ENCODE measurements at places on chromosomes 4 and X.

DNA sequence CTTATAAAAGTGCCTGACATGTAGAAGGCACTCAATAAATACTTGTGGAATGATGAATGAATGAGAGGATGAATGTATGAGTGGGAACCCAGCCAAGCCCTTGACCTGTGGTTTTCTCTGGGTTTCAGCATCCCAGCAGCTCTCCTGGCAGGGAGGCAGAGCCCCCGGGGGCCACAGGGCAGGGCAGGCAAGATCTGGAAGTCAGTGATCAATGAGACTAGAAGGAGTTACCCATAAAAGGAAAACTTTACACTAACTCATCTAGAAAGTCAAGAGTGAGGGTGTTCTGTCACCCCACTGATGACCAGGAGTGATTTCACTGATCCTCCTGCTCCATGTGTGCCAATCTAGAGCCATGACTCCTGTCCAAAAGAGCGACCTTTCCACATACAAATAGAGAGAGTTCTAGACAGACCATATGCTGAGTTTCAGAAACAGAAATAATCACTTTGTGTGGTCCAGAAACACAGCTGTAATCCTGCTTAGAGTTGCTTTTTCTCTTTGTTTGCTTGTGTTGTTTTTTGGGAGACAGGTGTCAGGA lies 37.4 kb downstream of the MGARP start:
- DNase-seq: no peak

DNA sequence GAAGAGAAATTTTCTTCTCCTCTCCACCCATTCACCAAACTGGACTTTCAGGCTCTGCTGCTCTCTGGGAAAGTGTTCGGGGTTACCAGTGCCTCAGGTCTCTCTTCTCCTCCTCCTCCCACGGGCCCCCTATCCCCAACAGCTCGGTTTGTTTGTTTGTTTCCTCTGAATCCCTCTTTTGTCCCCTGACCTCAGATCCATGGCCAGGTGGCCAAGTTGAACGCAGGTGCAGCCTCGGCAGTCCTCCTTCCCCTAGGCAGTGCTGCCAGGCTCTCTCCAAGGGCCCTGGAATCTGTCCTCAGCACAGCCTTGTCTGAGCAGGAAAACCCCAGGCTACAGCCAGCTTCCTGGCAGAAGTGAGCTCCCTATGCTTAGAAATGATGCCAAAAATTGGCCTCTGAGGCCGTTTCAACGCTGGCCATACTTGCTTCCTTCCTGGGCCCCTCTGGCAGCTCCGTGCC lies 60.0 kb downstream of the FHDC1 start:
- no peak for DNase-seq

DNA sequence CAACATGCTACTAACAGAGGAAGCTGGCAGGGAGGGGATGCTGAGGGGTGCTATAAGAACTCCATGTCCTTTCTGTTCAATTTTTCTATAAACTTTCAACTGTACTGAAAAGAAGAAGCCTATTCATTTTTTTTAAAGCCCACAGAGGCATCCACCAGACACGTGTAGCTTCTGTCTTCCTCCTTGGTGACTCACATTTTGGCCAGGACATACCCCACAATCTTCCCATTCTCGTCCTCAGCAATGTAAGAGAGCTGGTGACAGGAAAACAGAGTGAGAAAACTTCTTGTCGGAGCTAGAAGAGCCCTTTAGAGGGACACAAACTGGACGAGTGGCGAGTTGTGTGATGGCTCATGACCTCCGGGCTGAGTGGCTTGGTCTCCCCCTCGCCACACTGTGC lies 1.1 kb downstream of the NAA10 start:
- no peak for DNase-seq

DNA sequence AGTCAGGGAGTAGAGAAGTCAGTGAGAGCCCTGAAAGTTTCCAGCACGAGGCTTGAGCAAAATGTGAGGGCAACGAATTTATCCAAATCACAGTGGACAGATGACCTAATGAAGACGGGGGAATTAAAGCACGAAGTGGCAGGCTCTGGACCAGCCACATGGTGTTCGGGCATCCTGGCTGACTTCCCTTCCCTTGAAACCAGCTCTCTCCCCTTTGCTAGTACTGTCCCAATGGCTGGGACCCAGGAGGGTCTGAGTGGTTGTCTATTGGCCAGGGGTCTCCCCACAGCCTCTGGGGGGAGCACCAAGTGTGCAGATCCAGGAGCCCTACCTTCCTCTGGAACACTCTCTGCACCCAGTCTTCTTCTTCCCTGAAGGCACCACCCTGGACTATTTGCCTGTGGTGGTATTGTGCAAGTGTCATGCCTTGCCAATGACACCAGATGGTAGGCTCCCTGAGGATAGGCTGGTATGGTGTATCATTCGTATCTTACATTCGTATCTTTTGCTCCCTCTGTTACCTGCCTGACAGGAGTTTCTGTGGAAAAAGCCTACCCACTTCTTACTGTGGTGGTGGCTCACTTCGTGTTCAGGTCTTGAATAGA lies 2.1 kb downstream of the APLN start:
- DNase-seq: no peak

GRCh38 chrX:28225513-28225912 lies 244.3 kb upstream of the DCAF8L1 start:
- no peak for DNase-seq

GRCh38 chrX:20952180-20952579 lies 422.0 kb upstream of the CNKSR2 start:
- no peak for DNase-seq

- no peak for DNase-seq
Measured at GRCh38 chrX:10728806-10729389, 108.5 kb upstream of the MID1 start.

DNA sequence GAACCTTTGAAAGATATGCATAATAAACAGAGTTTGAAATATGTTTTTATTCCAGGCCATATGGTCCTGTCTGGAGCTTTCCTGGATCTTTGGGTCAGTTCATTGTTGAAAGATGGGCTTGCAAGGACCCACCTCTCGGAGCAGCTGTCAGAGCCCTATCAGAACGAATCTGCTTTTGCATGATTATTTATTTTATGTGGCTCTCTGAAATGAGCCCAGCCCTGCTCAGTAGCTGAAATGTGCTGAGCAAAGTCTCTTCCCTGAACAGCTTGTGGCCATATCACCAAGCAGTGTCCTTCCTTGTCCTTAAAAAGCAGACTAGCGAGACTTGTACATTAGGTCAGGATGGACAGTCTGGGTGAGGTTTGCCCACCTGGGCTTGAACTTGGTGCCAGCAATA lies 110.8 kb downstream of the GBA3 start:
- no peak for DNase-seq

- DNase-seq: no peak
Measured at GRCh38 chrX:135009057-135009610, 13.2 kb downstream of the RTL8B start.

GRCh38 chrX:46561824-46562657 lies 11.5 kb upstream of the CHST7 start:
- DNase-seq: no peak

GRCh38 chr4:66797608-66798007 lies 747.7 kb downstream of the CENPC start:
- no peak for DNase-seq

- no peak for DNase-seq
Measured at GRCh38 chrX:15549189-15550012, 48.8 kb downstream of the BMX start.

DNA sequence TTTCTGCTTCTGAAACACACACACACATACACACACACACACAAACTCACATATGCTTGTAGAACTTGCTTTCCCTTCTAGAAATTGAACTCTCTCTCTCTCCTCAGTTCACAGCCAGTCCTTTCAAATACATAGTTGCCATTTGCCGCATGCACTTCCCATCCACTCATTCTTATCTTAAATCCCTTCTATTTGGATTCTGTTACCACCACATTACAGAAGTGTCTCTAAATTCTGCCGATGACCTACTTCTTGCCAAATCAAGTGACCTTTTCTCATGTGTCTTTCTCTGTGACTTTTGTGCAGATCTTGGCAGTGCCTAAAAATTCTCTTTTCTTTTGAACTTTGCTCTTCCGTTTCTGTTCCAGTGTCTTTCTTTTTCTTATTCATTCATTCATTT lies 7.5 kb upstream of the MYOZ2 start:
- no peak for DNase-seq

- DNase-seq: no peak
Measured at GRCh38 chrX:30597216-30598012, 19.8 kb upstream of the TASL start.

GRCh38 chr4:74038086-74038424 lies 434 bp downstream of the CXCL3 start:
- no peak for DNase-seq

DNA sequence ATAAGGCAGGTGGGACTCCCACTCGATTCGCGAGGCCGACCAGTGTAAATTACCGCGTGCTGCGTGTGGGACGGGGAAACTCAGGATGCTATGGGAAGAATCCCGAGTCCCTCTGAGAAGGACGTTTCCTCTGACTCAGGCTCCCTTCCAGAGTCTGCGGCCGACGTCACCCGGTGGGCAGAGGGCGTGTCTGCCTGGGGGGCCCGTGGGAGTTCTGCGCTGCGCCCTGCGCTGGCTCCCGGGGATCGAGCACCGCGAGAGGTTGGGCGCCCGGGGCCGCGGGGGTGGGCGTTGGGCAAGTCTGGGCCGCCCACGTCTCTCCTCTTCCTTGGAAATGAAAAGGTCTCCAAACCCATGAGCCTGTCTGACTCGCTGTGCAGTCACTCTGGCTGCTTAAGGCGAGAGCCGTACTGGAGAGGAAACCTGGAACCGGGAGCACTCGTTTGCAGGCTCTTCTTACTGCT lies 568 bp downstream of the NIPAL1 start:
- DNase-seq: no peak

DNA sequence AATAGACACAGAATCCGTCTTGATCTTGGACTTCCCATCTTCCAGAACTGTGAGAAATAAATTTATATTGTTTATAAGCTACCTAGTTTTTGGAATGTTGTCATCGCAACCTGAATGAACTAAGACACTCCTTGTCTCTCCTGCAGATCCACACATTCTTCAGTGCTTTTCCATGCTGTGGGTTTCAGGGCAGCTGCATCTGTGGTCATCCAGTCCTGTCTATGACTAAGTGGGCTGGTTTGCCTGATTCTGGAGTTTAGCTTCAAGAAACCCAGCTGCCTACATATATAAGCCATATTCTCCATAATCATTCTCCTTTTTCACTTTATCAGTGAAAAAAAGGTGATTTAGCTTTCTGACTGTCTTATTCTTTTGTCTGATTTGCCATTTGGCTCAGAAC lies 170.3 kb upstream of the KIT start:
- DNase-seq: no peak

DNA sequence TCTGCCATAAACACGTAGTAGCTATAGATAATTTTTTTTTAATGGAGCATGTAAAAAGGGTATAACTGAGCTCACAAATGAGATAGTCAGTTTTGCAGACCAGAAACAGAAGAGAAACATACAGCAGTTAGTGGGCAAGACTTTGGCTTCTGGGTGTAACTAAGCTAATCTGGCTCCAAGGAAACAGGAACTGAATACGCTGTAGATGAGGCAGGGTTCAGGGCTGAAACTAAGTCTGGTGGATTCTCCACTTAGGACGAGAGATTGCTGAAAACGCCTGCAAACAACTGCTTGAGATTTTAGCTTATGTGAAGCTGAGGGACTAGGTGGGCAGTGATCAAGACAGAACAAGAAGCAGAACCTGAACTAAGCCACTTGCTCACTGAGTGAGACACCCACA lies 91.7 kb downstream of the SMIM20 start:
- no peak for DNase-seq

GRCh38 chrX:8139716-8140115 lies 31.4 kb downstream of the VCX2 start:
- DNase-seq: no peak

DNA sequence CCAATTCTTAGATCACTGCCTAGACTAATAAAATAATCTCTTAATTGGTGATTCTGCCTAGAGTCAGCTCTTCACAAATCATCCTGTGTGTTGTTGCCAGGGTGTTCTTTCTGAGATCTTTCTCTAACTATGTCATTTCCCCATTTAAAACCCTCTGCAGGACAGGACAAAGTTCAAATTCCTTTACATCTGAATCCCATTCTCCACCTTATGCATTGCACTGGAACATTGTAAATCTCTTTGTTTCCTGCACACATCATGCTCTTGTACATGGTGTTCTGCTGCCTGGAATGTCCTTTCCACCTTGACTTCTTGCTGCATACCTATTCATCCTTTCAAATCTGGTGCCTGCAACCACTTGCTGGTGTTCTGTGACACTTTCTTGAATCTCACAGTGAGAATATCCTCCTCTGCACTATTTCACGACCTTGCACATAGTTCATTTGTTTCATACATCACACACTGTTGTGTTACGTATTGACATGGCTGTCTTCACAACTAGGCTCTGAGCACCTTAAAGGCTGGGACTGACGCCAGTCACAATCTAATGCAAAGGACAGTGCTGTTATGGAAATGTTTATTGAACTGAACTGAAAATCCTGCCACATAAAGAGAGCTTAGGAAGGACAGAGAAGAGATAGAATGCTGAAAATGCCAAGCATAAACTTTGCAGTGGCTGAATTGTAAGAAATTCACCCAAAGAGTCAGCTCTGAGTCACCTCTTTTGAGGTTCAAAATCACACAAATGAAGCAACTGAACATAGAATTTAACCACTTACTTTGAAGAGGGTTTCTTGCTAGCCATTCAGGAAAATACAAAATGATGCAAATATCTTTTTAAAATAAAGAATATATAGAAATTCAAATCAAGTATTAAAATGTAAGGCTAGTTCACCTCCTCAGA lies 26.4 kb upstream of the SMIM14 start:
- DNase-seq: no peak

GRCh38 chr4:129335818-129336217 lies 239.9 kb downstream of the C4orf33 start:
- DNase-seq: no peak

DNA sequence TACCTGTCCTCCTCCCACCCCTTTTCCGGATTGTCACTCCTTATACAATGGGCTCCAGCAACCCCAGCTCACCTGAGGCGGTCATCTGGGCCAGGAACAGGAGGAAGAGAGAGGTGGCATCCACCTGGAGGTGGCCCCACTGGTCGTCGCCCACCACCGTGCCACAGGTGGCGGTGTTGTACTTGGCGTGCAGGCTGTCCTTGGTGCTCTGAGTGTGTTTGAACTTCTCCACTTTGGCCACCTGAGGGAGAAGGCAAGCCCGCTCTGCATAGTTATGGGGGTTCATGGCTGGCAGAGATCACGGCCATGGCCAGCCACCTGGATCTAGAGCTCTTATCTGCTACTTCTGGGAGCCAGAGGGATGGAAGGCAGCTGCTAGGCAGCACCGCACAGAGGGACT lies 32.9 kb downstream of the PHKA2 start:
- DNase-seq: no peak

GRCh38 chrX:6558979-6559378 lies 24.1 kb upstream of the VCX3A start:
- no peak for DNase-seq

GRCh38 chr4:2417226-2417764 lies 1.1 kb downstream of the ZFYVE28 start:
- DNase-seq: no peak

GRCh38 chr4:3307486-3307885 lies 14.7 kb downstream of the RGS12 start:
- no peak for DNase-seq

- DNase-seq: no peak
Measured at GRCh38 chrX:13495232-13495631, 74.2 kb upstream of the EGFL6 start.

Measured in D721Med (cell line).